Iris pigment epithelial cell (primary cell): ENCODE measurements at places on chromosomes 7 and 10.

GRCh38 chr10:60943316-60944057 lies 498 bp downstream of the RHOBTB1 start:
- DNase-seq = peak; percentile 62

DNA sequence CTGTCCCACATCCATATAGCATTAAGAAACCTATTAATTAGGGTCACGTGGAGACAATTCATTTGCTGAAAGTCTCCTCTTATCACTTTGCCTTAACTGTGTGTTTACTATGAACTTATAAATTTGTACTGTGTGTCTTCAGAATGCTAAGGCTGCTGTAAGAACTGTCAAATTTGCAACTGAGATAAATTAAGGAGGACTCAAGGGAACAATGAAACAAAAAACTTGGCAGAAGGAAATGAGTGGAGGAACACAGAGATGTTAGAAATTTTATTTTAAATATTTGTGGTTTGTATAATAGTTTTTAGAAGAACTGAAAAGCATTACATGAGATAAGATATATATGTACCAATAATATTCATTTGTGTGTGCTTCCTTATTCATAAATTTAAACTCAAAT lies 1005.3 kb upstream of the SORCS1 start:
- no peak for DNase-seq

GRCh38 chr10:22103701-22104470 lies 100.4 kb upstream of the DNAJC1 start:
- peak; percentile 28 for DNase-seq

DNA sequence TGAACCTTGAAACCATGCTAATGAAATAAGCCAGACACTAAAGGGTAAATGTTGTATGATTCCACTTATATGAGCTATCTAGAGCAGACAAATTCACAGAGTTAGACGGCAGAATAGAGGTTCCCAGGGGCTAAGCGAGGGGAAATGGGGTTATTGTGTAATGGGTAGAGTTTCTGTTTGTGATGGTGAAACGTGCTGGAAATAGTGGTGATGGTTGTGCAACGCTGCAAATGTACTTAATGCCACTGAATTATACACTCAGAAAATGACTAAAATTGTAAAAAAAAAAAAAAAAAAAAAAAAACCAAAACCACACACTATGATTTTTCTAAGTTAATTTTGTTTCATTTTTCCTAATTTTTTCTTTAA lies 30.0 kb downstream of the SFXN4 start:
- DNase-seq = peak; percentile 91

- peak; percentile 94 for DNase-seq
Measured at GRCh38 chr7:84237533-84238173, 43.1 kb upstream of the SEMA3A start.
